ENCODE measurements at places on chromosomes 1 and 21.

GRCh38 chr1:43531107-43531905 lies 623 bp downstream of the PTPRF start:
- no peak for DNase-seq

GRCh38 chr1:115456441-115456961 lies 118.5 kb upstream of the NGF start:
- DNase-seq = no peak

GRCh38 chr1:183070923-183071618 lies 47.9 kb downstream of the LAMC1 start:
- peak; percentile 72 for DNase-seq

DNA sequence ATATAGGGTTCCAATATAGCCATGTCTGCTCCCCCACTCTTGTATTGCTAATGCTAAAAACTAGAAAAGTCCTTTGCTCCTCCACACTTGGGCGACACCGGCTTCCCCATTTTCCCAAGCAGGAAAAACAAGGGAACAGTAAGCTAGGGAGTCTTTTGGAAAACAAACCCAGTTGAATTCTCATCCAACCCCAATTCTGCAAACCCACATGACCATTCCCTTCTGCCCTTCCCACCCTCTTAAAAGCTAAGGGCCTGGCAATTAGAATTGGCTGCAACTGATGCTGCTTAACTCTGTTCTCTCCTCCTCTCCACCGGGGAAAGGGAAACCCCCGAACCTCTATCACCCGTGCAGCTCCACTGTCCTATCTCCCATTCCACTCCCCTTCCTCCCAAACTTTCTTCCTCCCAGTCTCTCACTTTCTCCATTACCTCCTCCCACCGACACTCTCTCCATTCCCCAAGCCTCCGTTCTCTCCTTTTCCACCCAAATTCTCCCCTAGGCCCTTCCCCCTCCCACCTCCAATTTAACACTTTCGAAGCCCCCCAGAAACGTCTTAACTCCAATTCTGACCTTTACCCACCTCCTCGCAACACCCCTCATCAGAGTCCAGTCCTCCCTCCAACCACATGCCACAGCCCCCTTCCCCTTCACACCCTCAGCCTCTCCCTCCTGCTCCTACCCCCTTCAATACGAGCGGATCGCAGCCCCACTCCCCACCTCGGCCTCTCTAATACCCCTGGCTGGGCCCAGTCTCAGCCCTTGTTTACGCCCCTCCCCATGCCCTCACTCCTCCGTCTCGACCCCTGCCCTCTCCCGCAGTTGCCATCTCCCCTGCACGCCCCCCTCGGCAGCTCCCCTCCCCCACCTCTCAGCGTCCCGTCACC lies 701 bp downstream of the DEDD start:
- no peak for DNase-seq

DNA sequence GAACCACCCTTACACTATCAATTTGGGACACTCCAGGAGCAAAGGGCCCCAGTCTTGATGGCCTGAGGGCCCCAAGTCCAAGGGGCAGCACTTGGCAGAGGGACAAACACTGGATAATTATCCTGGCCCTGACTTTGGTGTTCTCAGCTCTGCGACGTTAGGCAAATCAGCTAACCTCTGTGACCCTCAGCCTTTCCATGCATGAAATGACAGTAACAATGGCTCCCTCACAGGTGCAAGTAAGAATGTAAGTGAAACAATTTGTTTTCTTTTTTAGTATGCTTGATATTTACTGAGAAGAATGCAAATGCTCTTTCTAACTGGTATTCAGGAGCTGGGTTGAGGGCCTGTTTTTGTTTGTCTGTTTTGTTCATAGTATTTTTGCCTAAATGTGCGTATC lies 61.6 kb upstream of the PRDX6 start:
- no peak for DNase-seq

DNA sequence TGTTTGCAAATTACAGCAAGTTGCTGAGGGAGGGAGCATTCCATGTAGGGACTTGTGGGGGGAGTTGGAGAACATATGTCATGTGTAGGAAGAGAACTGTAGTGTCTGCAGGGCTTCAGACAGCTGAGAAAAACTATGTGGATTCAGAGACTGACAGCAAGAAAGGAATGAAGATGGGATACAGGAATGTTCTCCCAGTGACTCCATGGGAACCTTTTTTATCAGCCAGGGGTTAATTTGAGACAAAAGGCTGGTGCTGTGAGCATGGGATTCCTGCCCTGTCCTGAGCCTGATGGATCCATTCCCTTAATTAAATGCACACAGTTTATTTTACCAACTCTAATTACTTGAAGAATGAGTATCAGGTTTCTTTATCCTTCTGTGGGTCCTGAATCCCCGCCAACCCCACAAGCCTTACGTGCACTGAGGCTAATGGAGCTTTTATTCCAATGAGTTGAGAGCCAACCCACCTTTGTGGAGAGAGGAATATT lies 26.5 kb upstream of the PLXNA2 start:
- DNase-seq = no peak

- DNase-seq = no peak
Measured at GRCh38 chr1:26096471-26096870, 15.2 kb upstream of the PDIK1L start.

DNA sequence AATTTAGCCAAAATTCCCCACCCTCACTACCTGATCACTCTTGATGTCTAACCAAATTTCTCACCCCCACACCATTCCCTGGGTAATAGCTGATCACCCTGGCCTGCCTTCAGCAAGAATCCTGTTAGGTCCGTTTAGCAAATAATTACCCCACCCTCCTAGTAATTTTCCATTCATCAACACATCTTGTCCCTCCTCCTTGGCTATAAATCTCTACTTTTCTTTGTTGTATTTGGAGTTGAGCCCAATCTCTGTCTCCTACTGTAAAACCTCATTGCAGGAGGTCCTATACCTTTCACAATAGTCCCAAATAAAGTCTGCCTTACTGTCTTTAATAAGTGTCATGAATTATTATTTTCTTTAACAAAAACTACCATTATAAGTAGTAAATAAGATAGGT lies 6.9 kb upstream of the PRKAA2 start:
- DNase-seq = no peak

DNA sequence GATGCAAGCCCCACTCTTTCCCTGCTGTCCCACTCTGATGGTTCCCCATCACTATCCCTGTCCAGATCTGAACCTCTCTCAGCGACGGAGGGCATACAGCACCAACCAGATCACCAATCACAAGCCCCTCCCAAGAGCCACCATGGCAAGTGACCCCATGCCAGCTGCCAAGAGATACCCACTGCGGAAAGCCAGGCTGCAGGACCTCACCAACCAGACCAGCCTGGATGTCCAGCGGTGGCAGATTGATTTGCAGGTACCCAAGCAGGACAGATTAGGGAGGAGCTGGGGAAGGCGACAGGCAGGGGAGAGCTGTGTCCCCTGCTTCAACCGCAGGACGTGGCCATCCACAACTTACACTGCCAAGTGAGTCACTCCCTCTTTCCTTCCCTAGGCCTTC lies 46.9 kb downstream of the VWA5B1 start:
- no peak for DNase-seq

DNA sequence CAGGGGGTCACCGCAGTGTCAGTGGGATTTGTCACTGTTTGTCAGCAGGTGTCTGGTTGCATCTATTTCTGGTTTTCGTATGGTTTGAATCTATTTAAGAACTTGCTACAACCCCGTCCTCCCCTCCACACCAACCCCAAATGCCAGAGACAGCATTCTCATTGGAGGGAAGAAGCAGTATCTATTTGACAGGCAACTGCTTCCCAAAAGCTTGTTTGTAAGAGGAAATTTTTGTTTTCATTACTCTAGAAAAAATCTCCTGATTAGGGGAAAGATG lies 54.4 kb downstream of the NR5A2 start:
- no peak for DNase-seq

DNA sequence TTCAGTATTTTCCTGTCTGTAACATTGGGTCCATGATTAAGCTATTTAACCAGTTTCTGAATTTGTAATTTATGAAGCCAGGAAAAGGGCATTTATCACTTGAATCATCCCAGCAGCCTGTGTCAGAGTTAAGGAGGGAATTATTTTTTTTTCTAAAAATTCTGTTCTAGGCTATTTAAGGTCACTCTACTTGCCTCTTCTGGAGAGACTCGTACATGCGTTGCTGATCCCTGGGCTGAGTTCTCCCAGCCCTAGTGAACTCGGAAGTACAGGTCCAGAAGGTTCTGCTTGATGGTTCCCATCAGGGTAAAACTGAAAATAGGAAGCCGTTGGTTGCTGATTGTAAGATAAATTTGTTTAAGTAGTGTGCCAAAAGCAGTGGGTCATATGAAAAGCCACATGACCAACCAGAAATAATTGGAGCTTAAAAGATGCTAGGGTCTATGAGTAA lies 90.7 kb downstream of the GPR88 start:
- DNase-seq = no peak

- no peak for DNase-seq
Measured at GRCh38 chr1:57218487-57219079, 205.3 kb downstream of the DAB1 start.

GRCh38 chr1:162497723-162498495 lies at the start of gene UHMK1:
Gene UHMK1 (plus strand): TSS chr1:162497818. CDS start chr1:162498001, 183 bp downstream.
- peak; percentile 91 for DNase-seq

- DNase-seq = no peak
Measured at GRCh38 chr1:12006167-12006921, 13.0 kb upstream of the MIIP start.

- DNase-seq = no peak
Measured at GRCh38 chr21:32604464-32604863, 7.7 kb downstream of the CFAP298 start.

- DNase-seq = no peak
Measured at GRCh38 chr1:200780545-200781369, 42.1 kb downstream of the CAMSAP2 start.

DNA sequence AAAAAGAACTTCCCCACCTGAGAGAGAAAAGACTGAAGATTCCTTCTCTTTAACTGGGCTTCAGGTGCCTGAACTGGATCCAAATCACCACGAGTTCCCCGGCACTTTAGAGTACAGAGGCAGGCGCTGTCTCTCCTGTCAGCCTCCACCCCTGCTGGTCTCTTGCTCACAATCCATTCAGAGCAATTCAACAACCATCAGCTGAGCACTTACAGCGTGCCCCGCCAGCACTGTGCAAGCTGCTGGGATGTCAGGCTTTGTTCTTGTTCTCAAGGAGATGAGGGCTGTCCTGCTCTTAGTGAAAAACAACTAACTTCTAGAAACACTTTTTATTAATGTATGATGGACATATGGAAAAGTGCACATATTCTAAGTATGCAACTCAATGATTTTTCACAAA lies 68.7 kb upstream of the VAMP3 start:
- no peak for DNase-seq

DNA sequence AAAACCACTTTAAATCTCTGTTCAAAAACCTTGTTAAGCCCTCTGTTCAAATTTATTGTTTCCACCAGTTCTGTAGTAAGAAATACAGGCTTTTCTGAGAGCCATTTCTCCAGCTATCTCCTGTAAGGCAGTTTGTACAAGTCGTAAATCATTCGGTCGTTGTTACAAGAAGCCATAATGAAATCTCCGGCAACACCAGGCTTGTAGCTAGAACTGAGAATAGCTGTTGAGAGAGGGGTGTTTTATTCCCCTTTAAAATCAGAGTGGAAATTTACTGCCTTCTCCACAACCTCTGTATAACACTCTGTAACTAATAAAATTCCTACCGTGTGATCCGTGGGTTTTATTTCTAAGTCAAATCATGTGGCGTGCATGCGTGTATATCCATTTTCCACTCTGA lies 335.8 kb upstream of the KAZN start:
- no peak for DNase-seq

GRCh38 chr1:211783897-211784296 lies 46.7 kb downstream of the LPGAT1 start:
- DNase-seq = no peak

- DNase-seq = no peak
Measured at GRCh38 chr1:25765136-25765922, 34.7 kb upstream of the SELENON start.

- peak; percentile 46 for DNase-seq
Measured at GRCh38 chr1:53485478-53486394, 26.5 kb downstream of the DMRTB1 start.

- peak; percentile 99 for DNase-seq
Measured at GRCh38 chr1:109816175-109816811, 52.6 kb upstream of the EPS8L3 start.

GRCh38 chr1:62230718-62231117 lies 36.1 kb downstream of the L1TD1 start:
- DNase-seq = no peak

- no peak for DNase-seq
Measured at GRCh38 chr1:100485855-100486258, 52.1 kb upstream of the GPR88 start.

- DNase-seq = no peak
Measured at GRCh38 chr1:236692128-236692527, 5.8 kb downstream of the ACTN2 start.

- no peak for DNase-seq
Measured at GRCh38 chr1:99548943-99549605, 96.8 kb upstream of the PALMD start.

DNA sequence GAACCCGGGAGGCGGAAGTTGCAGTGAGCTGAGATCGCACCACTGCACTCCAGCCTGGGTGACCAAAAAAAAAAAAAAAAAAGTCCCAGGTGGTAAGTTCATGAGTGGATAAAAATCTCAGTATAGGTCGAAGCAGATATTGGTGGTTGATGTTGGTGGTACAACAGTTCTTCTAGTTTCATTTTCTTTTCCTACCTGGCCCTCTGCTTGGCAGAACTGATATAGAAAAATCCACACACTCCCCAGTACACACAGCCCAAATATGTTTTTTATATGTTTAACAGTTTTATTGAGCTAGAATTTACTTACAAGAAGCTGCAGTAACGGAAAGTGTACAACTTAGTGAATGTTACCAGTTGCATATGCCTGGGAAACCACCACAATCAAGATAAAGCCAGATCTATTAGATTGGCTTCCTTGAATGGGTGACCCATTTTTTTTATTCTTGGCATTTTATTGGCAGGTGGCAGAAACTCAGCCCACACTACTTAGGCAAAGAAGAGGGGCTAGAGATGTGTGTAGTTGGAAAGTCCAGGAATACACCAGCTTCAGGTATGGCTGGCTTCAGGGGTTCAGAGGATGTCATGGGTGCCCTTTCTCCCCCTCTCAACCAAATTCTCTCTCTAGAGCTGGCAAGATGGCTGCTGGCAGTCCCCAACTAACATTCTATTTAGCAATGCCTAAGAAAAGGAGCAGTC lies 118.3 kb upstream of the SLC25A33 start:
- no peak for DNase-seq

GRCh38 chr1:165856021-165856420 lies 28.6 kb downstream of the UCK2 start:
- DNase-seq = no peak
